Stimulated activated CD4-positive, alpha-beta T cell treated with anti-CD3 and anti-CD28 coated beads, Interleukin-1b, Interleukin-23, amount 100 ng/mL, for 1 hour (primary cell): ENCODE measurements at places on chromosomes 3 and 15.

GRCh38 chr3:102714567-102714966, 279.8 kb downstream of the ZPLD1 start:
- DNase-seq: no peak

DNA sequence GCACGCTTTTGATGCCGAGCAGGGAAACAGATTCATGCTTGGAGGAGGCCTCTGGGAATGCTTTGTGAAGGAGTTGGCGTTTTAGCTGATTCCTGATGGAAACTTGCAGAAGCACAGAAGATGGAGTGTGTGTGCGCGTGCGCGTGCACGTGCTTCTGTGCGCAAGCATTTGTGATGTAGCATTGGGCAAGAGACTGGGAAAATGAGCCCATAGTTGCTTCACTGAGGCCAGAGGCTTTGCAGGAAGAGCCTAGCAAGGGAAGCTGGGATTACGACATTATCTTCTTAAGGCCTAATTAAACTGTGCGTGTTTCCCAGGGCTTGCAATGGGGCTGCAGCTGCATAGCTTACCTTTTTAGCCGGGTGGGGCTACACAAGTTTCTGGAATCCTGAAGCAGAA, 18.1 kb upstream of the AGBL1 start:
- no peak for DNase-seq

- DNase-seq: no peak
These were observed 69.0 kb upstream of the RAD18 start for GRCh38 chr3:9032231-9032777.

GRCh38 chr3:149820183-149820582, 7.2 kb downstream of the RNF13 start:
- no peak for DNase-seq

- DNase-seq: no peak
These were observed 48.7 kb upstream of the MDFIC2 start for GRCh38 chr3:70360979-70361760.

DNA sequence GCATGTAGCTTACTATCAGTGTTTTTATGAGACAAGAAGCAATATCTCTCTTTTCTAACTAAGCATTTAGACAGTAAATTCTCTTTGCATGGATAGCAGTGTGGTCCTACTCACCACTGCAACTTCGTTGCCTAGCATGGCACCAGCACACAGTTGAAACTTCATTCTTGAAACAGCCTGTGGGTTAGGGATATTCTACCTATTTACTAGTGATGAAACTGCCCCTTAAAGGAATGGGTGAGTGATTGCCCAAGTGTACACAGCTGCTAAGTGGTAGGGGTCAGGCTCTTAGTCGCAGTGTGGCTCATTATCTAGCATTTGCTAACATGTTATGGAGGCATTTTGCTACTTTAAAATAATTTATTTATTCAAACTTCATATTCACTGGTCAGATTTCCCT, 78.4 kb downstream of the CHL1 start:
- no peak for DNase-seq

DNA sequence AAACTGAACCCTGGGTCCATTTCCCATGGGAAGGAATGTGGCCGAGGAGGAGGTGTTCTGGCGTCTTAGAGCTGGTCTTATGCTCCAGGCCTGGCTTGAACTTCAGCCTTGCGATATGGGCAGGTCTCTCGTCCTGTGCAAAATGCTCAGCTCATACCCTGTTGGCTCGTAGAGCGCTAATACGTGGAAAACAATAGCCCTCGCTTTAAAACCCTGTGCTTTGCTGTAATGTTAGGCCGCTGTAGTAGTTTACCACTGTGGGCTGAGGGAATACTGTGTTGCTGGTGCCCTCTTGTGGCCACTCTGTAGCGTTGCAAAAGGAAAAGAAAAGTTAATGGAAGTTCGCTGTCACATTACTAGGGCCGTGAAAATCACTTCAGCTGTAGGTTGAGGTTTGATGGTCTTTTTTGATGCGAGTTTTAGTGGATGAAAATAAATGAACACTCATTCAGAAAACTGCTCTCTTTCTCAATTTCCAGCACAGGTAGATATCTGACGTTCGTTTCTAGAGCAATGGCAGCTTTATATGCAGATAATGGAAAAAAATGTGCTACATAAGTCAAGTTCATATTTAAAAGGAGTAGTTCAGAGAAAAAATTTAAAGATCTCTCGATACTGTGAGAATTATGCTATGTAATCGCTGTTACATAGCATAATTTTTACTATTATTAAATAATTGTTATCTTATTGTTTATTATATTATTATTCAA, 92.9 kb downstream of the MCTP2 start:
- peak; percentile 31 for DNase-seq

- DNase-seq: no peak
These were observed 48.0 kb upstream of the C15orf39 start for GRCh38 chr15:75153565-75154276.

- DNase-seq: no peak
These were observed 22.7 kb downstream of the CTNNB1 start for GRCh38 chr3:41222012-41222411.

GRCh38 chr3:149021830-149022229, 30.5 kb downstream of the GYG1 start:
- no peak for DNase-seq

GRCh38 chr3:11434017-11434526, 161.9 kb downstream of the ATG7 start:
- no peak for DNase-seq

DNA sequence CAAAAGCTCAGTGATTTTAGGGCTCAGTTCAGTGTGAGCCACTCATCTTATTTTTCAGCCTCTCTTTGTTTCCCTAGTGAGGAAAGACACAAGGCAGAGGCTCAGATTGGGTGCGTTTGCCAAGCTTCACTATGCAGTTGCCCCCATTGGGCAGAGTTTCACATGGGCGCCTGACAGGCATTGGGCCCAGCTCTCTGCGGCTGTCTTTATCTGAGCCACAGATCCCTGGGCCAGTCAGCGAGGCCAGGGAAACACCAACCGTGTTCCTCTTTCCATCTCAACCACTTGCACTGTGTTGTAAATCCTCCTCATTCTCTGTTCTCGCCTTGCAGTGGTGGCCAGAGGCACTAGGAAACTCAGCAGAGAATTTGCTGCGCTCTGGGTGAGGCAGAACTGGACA, 10.8 kb downstream of the ESYT3 start:
- DNase-seq: no peak

- DNase-seq: no peak
These were observed 82.8 kb downstream of the SEC22A start for GRCh38 chr3:123284399-123285010.

GRCh38 chr3:48088056-48088748, 72.0 kb upstream of the MAP4 start:
- DNase-seq: no peak

GRCh38 chr15:22968366-22968765, 11.8 kb downstream of the CYFIP1 start:
- no peak for DNase-seq

DNA sequence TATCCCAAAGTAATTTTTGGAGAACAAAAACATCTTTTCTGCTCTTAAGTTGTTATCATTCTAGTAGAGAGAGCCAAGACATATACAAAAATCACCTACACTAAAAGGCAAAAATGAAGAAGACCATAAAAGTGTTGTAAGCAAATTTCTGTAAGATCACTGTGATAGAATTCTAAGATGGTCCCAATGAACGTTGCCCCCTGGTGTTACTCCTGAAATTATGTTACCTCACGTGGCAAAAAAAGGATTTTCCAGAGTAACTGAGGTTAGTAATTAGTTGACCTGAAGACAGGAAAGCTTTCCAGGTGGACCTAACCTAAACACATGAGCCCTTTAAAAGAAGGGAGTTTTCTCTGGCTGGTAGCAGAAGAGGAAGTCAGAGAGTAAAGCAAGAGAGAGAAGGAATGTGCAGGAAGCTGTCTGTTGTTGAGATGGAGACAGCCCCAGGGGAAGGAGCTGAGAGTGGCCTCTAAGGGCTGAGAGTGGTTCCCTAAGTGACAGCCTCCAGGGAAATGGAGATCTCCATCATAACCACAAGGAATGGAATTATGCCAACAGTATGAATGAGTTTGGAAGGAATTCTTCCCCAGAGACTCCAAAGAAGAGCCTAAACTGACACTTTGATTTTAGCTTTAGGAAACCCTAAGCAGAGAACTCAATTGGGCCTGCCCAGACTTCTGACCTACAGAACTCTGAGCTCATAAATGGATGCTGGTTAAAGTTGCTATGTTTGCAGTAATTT, 205.9 kb downstream of the CD47 start:
- DNase-seq: no peak

DNA sequence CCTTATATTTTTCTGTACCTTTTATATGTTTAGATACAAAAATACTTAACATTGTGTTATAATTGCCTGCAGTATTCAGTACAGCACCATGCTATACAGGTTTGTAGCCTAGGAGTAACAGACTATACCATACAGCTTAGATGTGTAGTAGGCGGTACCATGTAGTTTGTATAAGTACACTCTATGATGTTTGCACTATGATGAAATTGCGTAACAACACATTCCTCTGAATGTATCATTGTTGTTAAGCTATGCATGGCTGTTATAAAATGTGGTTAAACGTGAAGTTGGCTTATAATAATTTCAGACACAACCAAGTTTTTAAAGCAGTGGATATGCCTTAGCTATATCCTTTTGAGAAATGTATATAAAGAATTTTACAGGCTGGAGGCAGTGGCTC, 328.3 kb downstream of the PLCL2 start:
- no peak for DNase-seq

DNA sequence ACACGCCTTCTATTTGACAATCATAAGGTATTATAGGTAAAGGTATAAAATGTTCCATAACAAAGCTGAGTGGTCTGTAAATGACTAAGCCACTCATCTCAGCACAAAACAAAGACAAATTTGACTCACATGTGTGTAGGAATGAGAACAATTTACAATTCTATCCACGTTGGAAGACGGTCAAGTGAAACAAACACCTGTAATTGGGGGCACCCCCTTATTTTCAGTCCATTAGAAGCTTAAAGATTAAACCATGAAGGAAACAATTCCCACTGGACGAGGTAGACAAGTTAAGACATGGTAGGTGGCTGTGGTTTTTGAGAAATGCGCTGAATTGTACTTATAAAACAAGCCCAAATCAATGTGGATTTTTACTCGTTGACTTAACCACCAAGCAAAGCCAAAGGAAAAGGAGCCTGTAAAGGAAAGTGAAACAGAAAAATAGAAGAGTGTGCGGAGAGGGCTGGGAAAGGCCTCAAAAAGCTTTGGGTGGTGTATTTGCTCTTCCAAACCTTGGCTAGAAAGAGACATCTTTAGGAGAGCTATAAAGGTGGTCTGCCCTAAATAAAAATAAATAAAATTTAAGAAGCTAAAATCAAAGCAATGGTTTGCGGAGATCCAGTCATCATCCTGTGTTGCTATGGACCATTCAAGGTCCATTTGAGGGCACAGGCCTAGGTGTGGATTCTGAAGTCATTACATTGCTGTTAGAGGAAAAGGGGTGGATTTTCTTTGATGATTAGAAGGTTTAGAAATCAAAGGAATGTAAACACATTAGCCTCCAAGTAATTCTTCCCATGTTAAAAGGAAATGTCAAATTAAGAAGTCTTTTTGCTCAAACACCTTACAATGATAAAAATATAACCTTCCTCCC, 135.0 kb downstream of the TFG start:
- no peak for DNase-seq

DNA sequence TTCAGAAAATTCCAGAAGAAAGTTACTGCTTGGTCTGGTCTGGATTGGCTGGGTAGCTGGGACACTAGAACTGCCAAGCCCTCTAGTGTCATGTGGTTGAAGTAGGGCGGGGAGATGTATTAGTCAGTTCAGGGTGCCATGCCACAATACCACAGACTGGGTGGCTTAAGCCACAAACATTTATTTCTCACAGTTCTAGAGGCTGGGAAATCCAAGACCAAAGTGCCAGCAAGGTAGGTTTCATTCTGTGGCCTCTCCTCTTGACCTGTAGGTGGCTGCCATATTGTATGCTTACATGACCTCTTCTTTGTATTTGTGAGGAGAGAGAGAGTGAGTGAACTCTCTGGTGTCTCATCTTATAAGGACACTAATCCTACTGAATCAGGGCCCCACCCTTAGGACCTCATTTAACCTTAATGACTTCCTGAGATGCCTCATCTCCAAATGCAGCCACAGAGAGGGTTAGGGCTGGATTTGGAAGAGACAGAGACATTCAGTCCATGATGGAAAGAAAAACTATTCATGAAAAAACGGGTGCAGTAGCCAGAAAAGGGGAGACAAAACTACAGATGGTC, 18.1 kb upstream of the ZSCAN2 start:
- no peak for DNase-seq

DNA sequence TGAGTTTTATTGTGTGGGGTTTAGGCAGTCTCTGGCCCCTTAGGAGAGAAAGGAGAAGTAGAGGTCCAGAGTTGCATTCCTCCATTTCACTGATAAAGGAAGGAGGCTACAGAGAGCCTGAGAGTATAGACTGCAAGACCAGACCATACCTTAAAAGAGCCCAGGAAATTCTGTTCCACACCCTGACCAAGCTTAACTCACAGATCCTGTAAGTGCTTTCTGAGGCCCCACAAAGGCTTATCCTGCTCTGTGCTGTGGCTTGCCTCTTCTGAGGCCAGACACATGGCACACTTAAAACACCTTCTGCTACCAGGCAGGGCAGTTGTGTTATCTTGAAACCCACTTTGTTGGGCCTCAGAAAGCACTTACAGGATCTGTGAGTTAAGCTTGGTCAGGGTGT, 39.2 kb upstream of the LEKR1 start:
- DNase-seq: no peak

DNA sequence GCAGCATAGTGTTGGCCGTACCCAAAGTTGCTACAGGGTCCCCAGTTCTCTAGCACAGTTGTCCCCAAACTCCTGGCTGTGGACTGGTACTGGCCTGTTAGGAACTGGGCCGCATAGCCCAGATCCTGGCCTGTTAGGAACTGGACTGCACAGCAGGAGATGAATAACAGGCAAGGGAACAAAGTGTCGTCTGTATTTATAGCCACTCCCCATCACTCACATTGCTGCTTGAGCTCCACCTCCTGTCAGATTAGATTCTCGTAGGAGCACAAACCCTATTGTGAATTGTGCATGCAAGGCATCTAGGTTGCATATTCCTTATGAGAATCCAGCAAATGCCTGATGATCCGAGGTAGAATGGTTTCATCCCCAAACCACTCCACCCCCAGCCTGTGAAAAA, 604.0 kb upstream of the LMCD1 start:
- DNase-seq: no peak

DNA sequence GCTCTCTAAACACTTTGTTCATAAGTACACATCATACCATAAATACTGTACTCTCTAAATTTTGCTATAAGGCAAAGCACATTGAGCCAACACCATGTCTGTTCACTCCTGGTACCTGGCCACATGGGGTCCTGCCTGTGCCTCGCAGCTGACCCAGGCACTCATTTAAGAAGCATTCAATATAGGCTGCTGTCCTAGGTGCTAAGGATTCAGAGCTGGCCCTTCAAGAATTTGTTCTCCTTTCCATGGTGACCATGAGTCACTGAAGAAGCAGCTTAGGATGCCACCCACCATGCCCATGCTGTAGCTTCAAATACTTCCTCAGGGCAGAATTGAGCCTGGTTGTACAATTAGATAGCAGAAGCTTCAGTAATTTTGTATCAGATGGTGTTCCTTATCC, 119.2 kb upstream of the ZBED2 start:
- DNase-seq: no peak
